Fibroblast of mammary gland (primary cell): ENCODE measurements at places on chromosomes 2 and 18.

- DNase-seq: no peak
Observed at GRCh38 chr2:60867848-60868247, 13.5 kb upstream of the REL start.

GRCh38 chr2:120422465-120423160, 76.7 kb downstream of the INHBB start:
- DNase-seq: no peak

DNA sequence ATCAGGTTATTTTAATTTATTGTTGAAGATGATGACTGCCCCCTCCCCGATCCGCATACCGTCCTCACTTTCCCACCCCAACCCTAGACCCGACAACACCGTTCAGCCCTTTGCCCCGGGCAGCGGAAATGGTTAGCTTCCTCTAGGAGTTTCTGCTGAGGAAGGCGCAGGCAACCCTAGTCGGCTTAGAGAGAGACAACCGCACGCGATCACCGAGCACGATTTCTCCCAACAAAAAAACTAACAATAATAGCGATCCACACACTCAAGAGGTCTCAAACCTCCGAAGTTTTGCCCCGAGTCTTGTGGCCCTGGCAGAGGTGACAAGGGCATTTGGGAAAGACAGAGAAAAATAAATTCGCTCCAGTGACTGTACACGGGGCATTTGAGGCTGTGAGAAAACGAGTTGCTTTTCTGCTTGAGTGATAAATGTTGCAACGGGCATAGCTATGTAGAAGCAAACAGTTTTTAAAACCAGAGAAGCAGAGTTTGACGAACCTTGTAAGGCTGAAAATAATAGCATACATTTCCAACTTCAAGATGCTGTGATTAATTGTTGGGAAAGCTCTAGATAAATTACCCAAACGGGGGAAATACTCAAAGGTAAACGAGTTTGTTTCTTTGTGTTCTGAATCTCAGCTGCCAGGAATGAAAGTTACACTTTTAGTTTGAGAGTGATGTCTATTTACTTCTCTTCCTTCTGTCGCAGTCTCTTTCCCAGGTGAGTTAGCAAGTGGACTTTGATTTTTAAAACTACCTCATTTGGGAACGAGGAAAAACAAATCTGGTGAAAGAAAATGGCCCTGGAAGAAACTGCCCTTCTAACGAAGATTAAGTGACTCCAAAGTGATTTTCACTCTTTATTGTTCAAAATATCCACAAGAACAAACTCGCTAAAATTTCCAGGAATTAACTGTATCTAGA, 11.0 kb upstream of the SIX3 start:
- no peak for DNase-seq

- DNase-seq: peak; percentile 29
Observed at GRCh38 chr2:149612122-149612521, 24.5 kb upstream of the MMADHC start.

DNA sequence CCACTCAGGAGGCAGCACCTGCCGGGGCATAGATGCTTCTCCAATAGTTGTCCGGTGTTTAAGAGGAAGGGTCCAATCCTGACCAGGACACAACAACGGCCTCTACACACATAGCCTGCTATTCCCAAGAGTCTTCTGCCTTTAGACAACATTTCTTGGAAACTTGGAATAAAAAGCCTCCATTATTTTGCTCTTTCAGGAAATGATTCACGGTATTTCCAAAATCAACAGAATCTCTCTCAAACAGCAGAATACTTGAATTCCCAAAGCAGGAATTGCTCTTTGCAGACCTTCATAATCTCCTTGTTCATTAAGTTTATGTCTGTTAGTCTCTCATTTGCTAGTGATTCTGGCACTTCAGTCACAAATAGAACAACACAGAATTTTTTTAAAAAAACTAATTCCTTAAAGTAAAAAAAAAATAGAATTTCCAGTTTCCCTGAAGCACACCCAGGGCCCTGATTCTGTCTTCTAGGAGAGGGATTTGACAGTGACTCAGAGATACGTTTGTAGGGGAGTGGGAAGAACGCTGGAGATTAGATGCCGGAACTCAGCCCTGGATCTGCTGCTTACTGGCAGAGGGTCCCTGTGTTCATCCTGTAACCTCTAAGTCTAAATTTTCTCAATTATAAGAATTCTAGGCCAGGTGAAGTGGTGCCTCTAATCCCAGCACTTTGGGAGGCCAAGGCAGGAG, 74.7 kb downstream of the NAB1 start:
- peak; percentile 27 for DNase-seq

DNA sequence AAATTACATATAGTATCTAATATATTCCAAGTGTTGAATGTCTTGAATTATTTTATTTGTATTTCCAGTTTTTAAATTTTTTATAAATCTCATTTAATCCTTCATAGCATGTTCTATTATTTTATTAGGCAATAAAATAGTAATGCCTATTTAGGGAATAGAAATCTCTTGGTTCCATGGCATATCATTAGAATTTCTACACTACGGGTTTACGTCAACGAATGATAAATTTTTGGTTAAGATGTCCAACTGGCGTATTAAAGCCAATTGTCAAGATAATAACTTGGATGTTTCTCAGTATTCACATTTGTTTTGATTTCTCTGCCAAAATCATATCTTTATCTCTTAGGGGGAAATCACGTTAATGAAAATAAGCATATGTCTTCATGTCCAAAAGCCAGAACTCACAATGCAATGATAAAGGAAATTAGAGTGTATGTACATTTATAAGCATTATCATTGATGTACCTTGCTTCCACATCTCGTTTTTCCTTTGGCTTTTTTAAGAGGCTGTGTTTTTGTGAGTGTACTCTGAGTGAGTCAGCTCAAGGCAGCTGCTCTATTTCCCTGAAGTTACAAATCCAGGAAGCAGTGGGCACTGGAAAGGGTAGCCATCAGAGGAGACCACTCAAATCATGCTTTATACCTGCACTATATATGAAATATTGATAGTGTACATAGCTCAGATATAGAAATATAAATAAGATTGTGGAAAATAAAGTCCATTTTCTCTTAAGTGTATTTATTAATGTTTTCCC, 115.8 kb upstream of the PDE1A start:
- peak; percentile 55 for DNase-seq

GRCh38 chr18:75227535-75228296, 17.1 kb downstream of the TSHZ1 start:
- no peak for DNase-seq

GRCh38 chr2:148903979-148904378, 29.0 kb downstream of the KIF5C start:
- no peak for DNase-seq

DNA sequence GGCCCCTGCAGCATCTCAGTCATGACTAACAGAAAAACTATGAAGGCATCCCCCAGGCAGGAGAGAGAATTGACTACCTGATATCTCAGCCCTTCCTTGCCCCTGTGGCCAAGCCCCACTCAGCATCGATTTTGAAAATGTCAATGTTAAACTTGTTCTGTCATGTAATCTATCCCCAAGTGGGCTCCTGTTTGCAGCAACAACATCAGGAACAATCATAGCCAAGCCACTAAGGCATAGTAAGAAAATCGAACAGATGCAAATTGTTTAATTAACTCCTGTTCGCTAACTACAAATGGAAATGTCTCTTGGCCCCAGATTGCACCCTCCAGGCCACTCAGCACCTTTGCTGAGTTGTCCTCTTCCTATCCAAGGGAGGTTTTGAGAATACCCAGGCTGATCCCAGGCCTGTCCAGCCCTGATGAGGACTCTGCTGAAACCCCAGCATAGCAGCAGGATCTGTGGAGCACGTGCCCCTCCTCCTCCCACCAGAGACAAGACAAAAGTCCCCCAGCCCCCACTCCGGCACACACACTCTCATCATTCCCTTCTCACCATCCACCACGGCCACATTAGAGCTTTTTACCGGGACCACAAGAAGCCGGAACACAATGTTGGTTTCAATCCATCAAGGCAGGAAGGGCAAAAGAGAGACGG, 150.1 kb downstream of the TNS1 start:
- DNase-seq: no peak

GRCh38 chr2:225031599-225031998, 10.7 kb downstream of the DOCK10 start:
- DNase-seq: no peak

DNA sequence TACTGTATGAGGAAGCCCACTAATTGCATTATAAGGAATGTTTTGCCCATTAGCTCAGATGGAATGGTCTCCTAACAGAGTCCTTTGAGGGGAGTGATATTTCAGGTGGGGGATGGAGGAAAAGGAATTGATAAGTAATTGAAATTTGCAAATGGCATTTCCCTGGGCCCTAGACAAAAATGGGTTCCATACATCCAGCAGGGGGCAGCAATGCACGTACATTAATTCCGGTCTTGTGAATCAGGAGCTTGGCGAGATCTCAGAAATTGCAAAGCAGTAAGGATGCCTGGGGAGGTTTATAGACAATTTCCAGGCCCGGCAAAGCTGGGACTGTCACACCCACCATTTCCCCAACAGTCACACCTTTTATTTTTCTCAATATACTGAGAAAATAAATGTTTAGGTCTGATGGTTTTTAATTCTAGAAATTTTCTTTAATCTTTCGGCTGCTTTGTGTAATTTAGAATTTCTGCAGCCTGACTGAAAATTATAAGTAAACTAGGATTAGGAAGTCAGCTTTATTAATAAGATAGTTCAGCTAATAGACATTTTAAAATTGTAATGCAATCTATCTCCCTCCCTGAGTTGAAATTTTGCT, 122.8 kb downstream of the LYPD1 start:
- DNase-seq: peak; percentile 73

GRCh38 chr2:164737612-164738081, 104.0 kb downstream of the COBLL1 start:
- DNase-seq: peak; percentile 65

DNA sequence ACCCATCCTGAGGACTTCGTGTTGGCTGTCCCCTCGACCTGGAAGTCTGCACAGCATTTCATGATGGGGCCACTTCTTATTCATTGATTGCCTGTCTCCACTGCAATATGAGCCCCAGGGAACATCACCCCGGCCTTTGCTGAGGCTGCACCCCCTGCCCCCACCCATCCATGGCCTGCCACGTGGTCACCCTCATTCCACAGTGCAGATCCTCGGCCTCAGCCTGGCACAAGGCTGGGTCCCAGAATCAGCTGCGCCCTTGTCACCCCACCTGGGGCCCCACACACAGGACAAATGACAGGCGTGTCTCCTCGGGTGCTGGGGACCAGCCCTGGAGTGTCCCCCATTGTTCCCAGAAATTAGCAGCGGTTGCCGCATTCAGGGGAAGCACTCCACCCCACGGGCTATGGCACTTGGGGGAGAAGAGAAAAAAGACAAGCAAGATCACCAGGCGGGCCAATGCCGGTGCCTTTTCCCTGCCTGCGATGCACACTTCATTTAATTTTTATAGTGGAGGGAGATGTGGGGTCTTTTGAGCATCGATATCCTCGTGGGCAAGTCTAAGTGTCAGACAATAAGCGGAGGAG, 157.4 kb downstream of the INHBB start:
- DNase-seq: no peak

DNA sequence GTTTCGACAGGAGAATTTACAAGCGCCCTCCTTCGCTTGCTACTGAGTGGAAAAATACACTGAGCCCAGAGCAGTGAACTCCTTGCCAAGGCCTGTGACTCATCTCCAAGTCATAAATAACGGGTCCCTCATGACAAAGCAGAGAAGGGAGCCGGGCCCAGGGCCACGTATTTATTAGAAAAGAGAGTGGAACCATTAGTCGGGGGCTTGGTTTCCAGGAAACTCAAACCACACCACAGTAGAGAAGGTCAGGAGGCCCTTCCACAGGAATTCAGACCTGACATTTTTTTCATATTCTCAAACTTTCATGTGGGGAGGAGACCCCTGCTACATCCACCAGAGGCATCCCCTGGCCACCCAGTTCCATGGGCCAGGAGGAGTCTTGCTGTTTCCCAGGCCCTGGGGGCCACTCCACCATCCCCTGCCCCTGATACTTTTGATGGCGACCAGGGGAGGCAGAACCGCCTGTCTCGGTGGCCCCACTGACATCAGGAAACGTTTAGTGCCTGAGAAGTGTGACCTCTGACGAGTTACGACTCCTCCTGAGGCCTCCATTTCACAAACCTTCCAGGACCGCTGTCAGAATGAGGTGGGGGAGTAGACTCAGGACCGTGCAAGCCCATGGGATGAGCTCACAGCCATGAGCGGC, 289.7 kb downstream of the DYSF start:
- DNase-seq: peak; percentile 94

DNA sequence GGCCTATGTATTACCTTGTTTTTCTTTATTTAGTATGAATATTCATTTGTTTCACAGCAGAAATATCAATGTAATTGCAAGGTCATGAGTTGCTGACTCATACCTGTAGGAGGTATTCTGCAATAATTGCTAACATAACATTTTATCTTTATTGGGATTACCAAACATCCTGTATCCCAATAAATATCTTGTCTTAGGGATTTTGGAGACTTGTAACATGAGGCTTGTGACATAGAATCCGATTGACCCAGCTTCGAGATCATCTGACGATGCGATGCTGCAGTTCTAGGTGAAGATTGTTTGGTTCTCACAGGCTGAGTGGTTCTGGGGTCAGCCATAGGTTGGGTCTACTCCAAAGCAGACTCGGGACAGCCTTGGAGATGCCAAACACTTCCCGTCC, 133.4 kb upstream of the RND3 start:
- peak; percentile 81 for DNase-seq

DNA sequence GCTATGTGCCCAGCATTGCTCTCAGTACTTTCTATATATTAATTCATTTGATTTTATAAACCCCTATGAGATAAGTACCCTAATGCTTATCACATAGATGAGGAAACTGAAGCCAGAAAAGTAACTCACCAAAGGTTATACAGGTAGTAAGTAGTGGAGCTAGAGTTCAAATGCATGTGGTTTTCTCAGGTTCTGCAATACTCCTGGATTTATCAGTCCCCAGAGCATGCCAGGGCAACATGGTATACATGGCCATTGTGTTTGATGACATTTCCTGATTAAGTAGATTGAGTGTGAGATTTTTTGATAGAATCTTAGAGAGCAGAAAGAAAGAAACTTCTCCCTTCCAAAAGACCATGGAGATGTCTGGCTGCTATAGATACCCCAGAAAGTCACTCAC, 233.1 kb downstream of the IKZF2 start:
- no peak for DNase-seq

DNA sequence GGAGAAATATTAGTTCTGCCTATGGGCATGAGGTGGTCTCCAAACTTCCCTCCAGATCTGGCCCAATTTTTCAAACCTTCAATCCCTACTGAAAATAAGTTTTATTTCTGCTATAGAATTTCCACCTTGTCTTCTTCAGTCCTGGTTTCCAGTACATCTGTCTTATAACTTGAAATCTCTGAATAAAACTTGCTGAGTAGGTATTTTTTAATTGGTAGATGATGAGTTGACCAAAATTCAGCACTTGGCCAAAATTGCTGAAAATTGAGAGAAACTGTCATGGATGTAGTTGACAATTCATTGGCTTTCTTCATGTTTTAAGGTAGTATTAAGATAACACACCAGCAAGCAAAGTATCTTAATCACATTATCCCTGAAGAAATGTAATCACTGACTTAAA, 206.2 kb downstream of the PARD3B start:
- DNase-seq: no peak

- DNase-seq: peak; percentile 94
Observed at GRCh38 chr18:36934884-36935283, 106.0 kb downstream of the KIAA1328 start.

- no peak for DNase-seq
Observed at GRCh38 chr18:43719267-43719795, 442.0 kb upstream of the SYT4 start.

GRCh38 chr2:88184762-88185161, 14.6 kb downstream of the THNSL2 start:
- no peak for DNase-seq
